ENCODE measurements at places on chromosomes 7 and 10. TPM values are rescaled to one million over a fixed set of nuclear protein-coding genes. Genes with fewer than 3 reads are reported as not detected.

Gene ARPC1A
- polyA plus RNA-seq: 227 TPM

Gene LRRC18
- polyA plus RNA-seq: not detected

Gene ASB10
- not detected for polyA plus RNA-seq

Gene NPSR1
- polyA plus RNA-seq: not detected

Gene PPP1R17
- polyA plus RNA-seq: not detected

Gene IKZF1
- 2.5 TPM for polyA plus RNA-seq

Gene ADRA2A
- 0.13 TPM for polyA plus RNA-seq

Gene ADAM12
- not detected for polyA plus RNA-seq

Gene ARMC3
- 0.13 TPM for polyA plus RNA-seq

Gene SEC61A2
- 6.1 TPM for polyA plus RNA-seq

Gene ANKRD2
- polyA plus RNA-seq: 3.1 TPM

Gene PDE1C
- polyA plus RNA-seq: 0.84 TPM

Gene AGMO
- 2.0 TPM for polyA plus RNA-seq

Gene LRRD1
- polyA plus RNA-seq: not detected

Gene GDF10
- polyA plus RNA-seq: 0.10 TPM

Gene IL6
- polyA plus RNA-seq: 6.9 TPM

Gene GNGT1
- not detected for polyA plus RNA-seq

Gene ZNF425
- polyA plus RNA-seq: 2.1 TPM

Gene PTPRE
- polyA plus RNA-seq: 5.6 TPM

Gene NUTM2A
- polyA plus RNA-seq: not detected

Gene HTR7
- polyA plus RNA-seq: 2.5 TPM

Gene LRIT1
- not detected for polyA plus RNA-seq

Gene GATA3
- polyA plus RNA-seq: not detected

Gene WNT8B
- not detected for polyA plus RNA-seq

Gene CCDC172
- not detected for polyA plus RNA-seq

Gene PTPN20
- 1.7 TPM for polyA plus RNA-seq

Gene CRYGN
- polyA plus RNA-seq: 0.56 TPM

Gene NEUROD6
- not detected for polyA plus RNA-seq

Gene GARS1
- 33.2 TPM for polyA plus RNA-seq

Gene OR2A1
- 0.50 TPM for polyA plus RNA-seq

Gene PSMC2
- 107 TPM for polyA plus RNA-seq

Gene POU6F2
- 0.38 TPM for polyA plus RNA-seq

Gene NRCAM
- 0.59 TPM for polyA plus RNA-seq

Gene IL15RA
- 6.0 TPM for polyA plus RNA-seq

Gene STEAP2
- 18.2 TPM for polyA plus RNA-seq
